Naive thymus-derived CD4-positive, alpha-beta T cell (primary cell): ENCODE measurements at places on chromosomes 6 and 20.

- DNase-seq = no peak
Measured at GRCh38 chr6:134187154-134187553, 130.8 kb downstream of the SGK1 start.

- no peak for DNase-seq
Measured at GRCh38 chr20:13318871-13319521, 97.9 kb downstream of the ISM1 start.

DNA sequence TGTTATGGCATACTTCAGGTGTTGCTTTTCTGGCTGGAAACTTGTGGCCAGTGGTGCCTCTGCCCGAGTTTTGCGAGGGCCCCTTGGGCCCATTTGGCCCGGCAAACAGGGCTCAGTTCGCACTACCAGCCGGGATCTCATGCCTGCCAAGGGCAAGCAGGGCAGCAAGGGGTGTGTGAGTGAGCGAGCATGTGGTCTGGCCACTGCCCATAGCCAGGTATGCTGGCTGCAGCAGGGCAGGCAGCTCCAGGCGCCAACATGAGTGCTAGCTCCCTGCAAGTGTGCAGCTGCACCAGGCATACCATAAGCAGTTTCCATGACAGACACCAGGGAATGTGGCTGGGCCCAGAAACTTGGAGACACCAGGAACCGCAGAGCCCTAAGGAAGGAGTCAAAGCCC, 389.5 kb downstream of the NKAIN2 start:
- no peak for DNase-seq

DNA sequence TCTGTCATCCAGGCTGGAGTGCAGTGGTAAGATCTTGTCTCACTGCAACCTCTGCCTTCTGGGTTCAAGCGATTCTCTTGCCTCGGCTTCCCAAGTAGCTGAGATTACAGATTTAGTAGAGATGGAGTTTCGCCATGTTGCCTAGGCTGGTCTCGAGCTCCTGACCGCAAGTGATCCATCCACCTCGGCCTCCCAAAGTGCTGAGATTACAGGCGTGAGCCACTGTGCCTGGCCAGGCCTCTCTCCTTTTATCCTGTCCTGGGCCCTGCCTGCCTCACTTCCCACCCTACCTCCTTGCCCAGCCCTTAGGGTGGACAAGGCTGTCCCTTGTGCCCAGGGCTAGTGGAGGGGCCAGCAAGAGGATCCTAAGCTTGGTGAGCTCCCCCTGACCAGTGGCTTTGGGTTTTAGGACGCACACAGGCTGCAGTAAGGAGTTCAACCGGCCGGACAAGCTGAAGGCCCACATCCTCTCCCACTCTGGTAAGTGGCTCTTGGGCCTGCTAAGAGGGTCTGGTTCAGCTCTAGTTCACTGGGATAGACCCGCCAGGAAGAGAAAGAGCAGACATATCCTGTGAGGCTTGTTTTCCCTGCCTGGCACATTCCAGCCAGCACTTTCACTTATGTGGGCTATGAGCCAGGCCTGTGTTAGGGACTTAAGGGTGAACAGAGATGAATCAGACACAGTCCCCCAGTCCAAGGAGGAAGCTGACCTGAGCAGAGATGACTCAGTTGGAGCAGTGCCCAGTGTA, 21.9 kb upstream of the CHMP4B start:
- no peak for DNase-seq

DNA sequence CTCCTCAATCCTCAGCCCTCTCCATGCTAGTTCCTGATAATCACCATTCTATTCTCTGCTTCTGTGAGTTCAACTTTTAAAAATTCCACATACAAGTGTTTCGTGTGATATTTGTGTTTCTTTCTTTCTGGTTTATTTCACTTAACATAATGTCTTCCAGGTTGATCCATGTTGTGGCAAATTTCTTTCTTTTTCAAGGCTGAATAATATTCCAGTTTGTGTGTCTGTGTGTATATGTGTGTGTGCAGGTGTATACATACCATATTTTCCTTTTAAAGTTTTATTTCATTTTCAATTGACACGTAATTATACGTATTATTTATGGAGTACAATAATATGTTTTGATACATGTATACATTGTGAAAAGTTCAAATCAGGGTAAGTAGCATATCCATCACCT, 19.8 kb upstream of the SF3B5 start:
- no peak for DNase-seq

DNA sequence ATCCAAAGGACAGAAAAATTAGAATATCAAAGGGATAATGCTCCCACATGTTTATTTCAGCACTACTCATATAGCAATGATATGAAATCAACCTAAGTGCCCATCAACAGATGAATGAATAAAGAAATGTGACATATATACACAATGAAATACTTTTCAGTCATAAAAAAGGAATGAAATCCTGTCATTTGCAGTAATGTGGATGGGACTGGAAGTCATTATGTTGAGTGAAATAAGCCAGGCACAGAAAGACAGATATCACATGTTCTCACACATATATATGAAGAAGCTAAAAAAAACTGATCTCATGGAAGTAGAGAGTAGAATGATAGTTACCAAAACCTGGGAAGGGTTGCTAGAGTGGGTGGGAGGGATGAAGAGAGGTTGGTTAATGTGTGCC, 135.7 kb downstream of the IBTK start:
- no peak for DNase-seq

DNA sequence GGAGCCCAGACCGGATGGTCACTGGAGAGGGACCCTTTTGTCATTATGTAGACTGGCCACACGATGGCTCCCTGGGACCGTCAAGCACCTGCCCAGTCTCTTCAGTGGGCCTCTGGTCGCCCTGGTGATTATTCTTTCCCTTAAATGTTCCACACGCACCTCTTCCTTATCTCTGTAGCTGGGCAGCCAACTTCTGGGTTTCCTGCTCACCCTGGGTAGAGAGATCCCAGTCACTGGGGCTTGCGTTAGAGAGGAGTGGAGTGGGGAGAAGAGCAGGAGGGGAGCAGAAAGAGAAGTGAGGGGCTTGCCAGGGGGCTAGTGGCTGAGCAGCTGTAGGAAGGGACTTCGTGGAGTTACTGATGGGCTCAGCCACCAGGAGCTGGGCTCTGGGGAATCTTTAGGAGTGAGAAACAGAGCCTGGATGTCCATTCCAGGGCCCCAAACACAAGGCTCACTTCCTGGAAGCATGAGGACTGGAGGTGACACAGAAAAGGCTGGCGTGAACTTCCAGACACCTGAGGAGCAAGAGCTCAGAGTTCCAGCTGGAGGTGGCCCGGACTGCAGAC, 150.1 kb downstream of the DHX35 start:
- DNase-seq = no peak

GRCh38 chr20:32763202-32764004, 1.2 kb downstream of the DNMT3B start:
- DNase-seq = no peak
